ENCODE measurements at places on chromosomes 13 and 19.

- no peak for DNase-seq
Measured at GRCh38 chr13:41995336-41995735, 34.4 kb upstream of the VWA8 start.

DNA sequence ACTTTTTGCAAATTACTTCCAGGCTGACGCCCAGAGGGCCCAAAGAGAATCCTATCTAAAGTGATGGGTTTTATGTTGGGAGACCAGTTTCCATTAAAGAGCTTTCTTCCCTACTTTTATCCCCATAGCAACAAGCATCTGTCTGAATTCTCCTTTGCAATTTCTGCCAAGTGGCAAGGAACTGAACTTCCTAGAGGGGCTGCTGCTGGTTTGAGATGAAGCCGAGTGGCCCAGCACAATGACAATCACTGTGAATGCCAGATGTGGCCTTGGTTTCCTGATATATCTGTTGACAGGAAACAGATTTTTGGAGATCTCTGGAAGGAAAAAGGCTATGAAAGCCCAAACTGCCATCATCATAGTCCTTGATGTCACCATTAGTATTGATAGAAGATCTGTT lies 198.6 kb downstream of the OXGR1 start:
- no peak for DNase-seq

- no peak for DNase-seq
Measured at GRCh38 chr13:75417656-75418055, 64.3 kb downstream of the TBC1D4 start.

DNA sequence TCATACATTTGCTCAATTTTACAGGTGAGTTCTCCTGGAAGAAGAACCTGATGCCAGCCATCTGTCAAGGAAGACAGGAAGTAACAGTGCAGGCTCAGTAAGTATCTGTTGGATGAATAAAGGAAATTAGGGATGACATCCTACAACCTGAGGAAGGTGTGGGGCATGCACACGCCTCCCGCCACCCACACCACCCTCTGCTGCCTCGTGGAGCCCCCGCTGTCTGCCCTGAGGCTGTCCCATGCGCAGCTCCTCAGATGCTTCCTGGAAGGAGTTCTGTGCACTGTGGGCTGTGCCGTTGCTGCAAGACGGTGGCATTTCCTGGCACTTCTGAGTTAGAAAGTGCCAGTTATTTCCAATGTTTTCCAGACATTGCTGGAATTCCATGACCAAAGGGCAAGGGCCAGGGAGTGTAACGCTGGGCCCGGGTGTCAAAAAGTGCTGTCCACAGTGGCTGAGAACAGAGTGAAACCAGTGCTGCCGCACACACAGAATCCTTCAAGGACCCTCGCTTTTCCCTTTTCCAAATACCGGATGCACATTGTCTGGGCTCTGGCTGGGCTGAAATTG lies 4.2 kb upstream of the TEX29 start:
- no peak for DNase-seq

DNA sequence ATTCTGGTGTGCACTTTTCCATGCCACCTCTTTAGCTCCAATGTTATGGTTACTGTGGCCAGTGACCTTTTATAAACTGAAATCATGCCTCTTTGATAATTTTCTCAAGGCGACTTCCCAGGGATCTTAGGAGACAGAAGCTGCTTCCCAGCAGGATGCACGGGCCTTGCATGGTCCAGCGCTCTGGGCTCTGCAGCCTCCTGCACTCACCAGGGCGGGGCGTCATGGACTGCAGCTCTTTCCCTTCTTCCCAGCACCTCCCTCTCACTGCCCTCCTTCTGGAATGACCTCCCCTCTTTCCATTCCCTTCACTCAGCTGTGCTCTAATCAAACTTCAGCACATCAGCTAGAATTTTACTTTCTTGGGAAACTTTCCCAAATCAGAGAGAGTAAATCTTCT lies 318.3 kb downstream of the IRS2 start:
- no peak for DNase-seq

DNA sequence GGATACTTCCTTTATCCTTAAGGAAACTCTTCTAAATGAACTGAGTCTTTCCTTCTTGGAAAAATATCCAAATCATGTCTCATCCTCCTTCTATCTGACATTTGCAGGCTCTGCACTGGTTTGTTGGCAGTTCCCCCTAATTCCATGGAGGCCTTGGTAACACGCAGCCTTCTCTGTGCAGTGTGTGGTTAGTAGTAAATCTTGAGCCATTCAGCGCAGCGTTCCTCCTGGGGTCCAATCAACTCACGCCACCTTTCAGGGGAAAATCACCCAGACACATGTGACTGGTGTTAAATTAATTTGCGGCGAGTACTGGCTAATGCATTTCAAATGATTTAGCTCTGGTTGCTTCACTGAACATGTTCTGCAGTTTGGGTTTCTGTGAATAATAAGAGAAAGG lies 21.0 kb upstream of the CBY2 start:
- DNase-seq, result no peak

- no peak for DNase-seq
Measured at GRCh38 chr19:51714848-51715247, 8.9 kb downstream of the HAS1 start.

- no peak for DNase-seq
Measured at GRCh38 chr13:41492432-41493260, 35.3 kb downstream of the RGCC start.
